ENCODE measurements at places on chromosomes 1 and 21.

DNA sequence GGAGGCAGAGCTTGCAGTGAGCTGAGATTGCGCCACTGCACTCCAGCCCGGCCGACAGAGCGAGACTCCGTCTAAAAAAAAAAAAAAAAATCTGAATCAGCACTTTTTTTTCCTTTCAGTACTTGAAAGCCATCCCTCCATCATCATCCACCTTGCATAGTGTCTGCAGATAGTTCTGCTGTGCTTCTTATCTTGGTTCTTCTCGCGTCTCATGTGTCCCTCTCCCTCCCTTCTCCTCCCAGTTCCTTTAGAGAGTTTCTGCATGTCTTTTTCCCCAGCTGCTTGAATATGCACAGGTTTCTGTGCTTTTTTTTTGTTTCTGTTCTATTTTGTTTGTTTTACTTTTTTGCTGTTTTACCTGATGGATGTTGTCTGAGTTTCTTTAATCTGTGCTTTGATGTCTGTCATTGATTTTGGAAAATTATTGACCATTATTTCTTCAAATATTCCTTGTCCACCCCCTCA is 3.9 kb upstream of the COL18A1 start:
- no peak for DNase-seq

DNA sequence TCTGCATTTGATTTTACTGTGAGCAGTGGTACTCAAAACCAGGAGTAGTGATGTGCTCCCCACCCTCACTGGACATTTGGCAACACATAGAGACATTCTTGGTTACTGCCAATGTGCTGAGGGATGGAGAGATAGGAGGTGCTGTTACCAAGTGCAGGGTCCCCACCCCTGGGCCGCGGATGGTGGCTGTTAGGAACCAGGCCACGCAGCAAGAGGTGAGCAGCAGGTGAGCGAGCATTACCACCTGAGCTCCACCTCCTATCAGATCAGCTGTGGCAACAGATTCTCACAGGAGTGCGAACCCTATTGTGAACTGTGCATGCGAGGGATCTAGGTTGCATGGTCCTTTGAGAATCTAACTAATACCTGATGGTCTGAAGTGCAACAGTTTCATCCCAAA is 95.7 kb downstream of the AKT3 start:
- DNase-seq = no peak

- DNase-seq = no peak
Observed at GRCh38 chr1:7209336-7209735, 424.1 kb downstream of the CAMTA1 start.

- DNase-seq = no peak
Observed at GRCh38 chr1:202951437-202951836, 6.7 kb downstream of the ADIPOR1 start.

DNA sequence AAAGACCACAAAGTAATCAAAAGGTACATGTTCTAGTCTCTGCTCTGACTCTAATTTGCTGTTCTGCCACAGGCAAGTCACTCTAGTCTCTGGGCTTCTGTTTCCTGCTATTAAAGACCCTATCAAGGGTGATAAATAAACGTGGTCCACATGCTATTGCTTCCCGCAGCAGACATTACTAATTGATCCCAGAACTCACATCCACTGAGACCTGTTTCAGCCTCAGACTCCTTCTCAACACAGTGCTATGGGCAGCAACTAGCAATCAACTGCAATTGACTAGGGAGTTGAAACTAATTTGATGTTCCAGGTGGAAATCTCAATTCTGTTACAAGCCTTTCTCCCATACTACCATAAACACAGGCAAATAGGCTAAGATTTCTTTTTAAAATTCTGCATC is 150.5 kb downstream of the KAZN start:
- no peak for DNase-seq

DNA sequence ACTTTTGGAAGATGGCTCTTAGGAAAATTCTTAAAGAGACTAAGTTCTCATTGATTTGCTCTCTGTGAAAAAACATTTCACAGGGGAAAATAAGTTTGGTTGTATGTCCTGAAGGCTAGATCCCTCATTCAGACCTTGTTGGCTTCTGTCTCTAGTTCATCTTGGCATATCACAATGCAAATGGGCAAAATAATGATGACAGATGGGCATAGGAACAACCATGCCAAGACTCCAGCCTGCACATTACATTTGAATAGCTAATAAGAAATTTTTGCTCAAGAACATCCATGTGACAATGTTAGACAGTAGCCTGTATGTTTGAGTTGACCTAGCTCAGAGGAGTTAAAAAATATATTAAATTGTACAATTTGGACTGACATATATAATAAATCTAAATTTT is 292.9 kb downstream of the PLA2G4A start:
- DNase-seq = no peak

- no peak for DNase-seq
Observed at GRCh38 chr1:14390816-14391215, 207.7 kb upstream of the KAZN start.

- DNase-seq = no peak
Observed at GRCh38 chr1:57072401-57073110, 106.7 kb upstream of the C8B start.

GRCh38 chr1:110708974-110709440 is 34.3 kb upstream of the KCNA3 start:
- no peak for DNase-seq

DNA sequence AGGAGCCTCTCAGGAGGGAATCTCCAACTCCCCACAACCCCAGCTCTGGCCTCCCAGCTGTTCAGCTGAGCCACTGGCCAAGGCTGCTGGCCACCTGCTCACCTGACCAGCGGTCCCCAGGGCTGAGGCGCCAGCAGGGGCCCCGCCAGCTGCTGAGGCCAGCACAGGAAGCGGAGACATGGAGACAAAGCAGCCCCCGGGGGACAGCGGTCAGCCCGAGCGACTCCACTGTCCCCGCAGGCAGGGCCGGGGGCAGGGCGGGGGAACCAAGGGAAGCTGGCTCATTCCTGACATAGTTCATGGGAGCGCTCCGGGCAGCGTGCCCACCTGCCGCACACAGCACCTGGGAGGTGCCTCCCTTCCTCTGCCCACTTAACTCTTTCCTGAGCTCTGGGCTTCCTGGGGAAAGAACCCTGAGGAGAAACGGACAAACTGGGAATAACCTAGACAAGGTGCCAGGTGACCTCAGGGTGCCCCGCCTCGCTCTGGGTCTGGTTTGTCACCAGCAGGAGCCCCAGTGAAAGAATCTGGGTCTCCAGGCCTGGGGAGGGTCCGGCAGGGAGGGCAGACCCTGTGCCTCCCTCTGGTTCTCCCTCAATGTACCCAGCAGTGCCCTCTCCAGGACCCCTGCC is 10.7 kb downstream of the EPHA2 start:
- peak; percentile 88 for DNase-seq

DNA sequence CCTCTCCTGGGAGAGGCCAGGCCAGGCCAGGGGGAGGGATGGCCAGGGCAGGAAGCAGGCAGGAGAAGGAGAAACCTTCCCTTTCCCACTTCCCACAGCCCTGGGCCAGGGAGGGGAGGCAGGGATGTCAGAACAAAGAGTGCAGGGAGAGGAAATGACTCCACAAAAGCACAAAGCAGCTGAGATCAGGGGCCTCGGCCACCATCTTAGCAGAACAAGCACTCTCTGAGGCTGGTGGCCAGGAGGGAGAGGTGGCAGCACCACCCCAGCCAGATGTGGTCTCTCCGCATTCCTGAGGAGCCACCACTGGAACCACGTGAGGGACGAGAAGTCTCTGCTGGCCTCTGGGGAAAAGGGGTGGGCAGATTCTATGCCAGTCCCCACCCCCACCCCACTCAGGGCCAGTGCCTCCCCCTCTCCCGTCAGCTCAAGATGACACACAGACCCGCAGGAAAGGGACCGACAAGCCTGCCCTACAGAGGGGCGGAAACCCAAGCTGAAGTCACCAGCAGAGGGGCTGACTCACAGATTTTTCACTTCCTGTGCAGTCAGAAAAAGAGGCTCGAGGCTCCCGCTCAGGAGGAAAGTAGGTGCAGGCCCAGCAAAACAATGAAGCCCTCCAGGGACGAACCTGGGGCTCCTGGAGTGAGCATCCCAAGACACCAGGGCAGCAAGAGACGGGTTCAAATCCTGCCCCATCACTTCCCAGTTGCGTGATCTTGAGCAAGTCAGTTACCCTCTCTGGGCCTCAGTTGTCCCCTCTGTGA is 24.1 kb upstream of the ALDH4A1 start:
- peak; percentile 95 for DNase-seq

- no peak for DNase-seq
Observed at GRCh38 chr1:206029484-206029883, 5.8 kb upstream of the CTSE start.

Measured in endothelial cell of umbilical vein (primary cell).